ENCODE measurements at places on chromosomes 6 and 20. TPM values are rescaled to one million over a fixed set of nuclear protein-coding genes. Genes with fewer than 3 reads are reported as not detected.

Gene RNF114
- total RNA-seq, result 264 TPM

DNA sequence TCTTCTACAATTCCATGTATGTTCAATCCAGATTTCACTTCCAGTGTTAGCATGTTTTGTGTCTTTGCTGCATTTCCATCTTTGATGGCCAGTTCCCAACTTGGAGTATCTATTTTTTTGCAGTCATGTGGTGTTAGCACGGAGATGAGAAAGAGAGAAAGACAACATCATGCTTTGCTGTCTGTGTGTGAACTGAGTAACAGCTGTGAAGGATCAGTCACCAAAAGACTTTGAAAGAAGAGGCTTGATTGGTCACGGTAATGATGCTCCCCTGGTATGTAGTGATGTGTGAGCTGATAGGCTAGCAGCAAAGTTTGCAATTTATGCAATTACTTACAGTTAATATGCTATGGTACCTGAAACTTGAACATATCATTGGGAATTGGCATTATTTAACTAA lies 731.3 kb upstream of the NRSN1 start:
- H3K36me3 ChIP-seq, result no peaks in the 10 kb centered on the region
- DNase-seq, result no peak
- no peak overlapping the region for H3K27ac ChIP-seq
- no peaks in the 10 kb centered on the region for H3K27me3 ChIP-seq
- H3K4me1 ChIP-seq, result no peaks in the 10 kb centered on the region

Gene TFAP2D
- total RNA-seq, result not detected

GRCh38 chr6:61586934-61587537 lies 699.0 kb downstream of the KHDRBS2 start:
- no peak overlapping the region for H3K27ac ChIP-seq
- no peak overlapping the region for H3K4me3 ChIP-seq
- H3K4me1 ChIP-seq, result no peaks in the 10 kb centered on the region
- no peak for DNase-seq
- H3K36me3 ChIP-seq, result no peaks in the 10 kb centered on the region

Gene SULF2
- 46.7 TPM for total RNA-seq

Gene SERPINB1
- total RNA-seq, result 24.7 TPM

GRCh38 chr6:20811109-20811761 lies 277.0 kb downstream of the CDKAL1 start:
- DNase-seq, result no peak
- H3K27me3 ChIP-seq, result no peaks in the 10 kb centered on the region
- H3K27ac ChIP-seq, result no peak overlapping the region
- no peaks in the 10 kb centered on the region for H3K4me1 ChIP-seq

Gene ARMH2
- not detected for total RNA-seq

Gene PTPRT
- not detected for total RNA-seq

DNA sequence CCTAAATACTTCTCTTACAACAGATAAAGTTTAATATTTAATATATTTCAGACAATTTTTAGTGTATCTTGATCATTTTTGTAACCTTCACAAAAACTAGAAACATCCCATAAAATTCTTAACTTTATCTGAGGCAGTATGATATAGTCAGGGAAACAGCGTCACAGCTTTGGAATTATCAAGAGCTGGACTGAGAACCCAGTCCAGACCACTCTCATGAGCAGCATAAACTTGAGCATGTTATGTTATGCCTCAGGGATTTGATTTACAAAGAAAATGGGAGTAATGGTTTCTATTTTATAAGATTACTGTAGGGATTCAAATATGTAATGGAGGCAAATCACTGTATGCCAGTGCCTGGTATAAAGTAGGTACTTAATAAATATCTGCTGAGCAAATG lies 8.3 kb upstream of the MARCKS start:
- no peak overlapping the region for H3K27ac ChIP-seq
- H3K36me3 ChIP-seq, result no peaks in the 10 kb centered on the region
- no peaks in the 10 kb centered on the region for H3K27me3 ChIP-seq
- no peak for DNase-seq
- no peak overlapping the region for H3K4me3 ChIP-seq

DNA sequence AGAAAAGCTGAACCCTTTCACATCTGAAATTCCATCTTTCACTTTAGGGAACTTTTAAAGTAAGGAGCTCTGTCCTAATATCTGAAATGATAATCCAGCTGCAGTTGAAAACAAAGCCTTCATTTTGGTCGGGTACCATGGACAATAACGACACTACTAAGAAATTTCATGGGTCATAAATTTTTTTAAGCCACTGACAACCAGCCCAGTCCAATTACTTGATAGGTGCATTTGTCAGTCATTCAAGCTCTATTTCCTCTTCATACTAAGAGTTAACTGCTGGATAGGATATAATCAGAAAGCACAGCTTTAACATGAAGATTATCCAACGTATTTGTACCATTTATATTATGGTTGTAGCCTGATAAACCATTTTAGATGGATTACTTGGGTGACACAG lies 52.5 kb downstream of the MMUT start:
- no peak for DNase-seq
- no peaks in the 10 kb centered on the region for H3K36me3 ChIP-seq
- no peak overlapping the region for H3K27ac ChIP-seq
- H3K4me3 ChIP-seq, result no peak overlapping the region

- H3K36me3 ChIP-seq, result no peaks in the 10 kb centered on the region
- no peak for DNase-seq
- no peaks in the 10 kb centered on the region for H3K4me1 ChIP-seq
- H3K4me3 ChIP-seq, result no peak overlapping the region
- H3K27me3 ChIP-seq, result peaks cover 39% of the 10 kb centered on the region
- H3K27ac ChIP-seq, result no peak overlapping the region
Observed at GRCh38 chr20:57467742-57468141, 57.2 kb downstream of the CTCFL start.

Gene GNAS-AS1
- total RNA-seq, result 0.59 TPM

DNA sequence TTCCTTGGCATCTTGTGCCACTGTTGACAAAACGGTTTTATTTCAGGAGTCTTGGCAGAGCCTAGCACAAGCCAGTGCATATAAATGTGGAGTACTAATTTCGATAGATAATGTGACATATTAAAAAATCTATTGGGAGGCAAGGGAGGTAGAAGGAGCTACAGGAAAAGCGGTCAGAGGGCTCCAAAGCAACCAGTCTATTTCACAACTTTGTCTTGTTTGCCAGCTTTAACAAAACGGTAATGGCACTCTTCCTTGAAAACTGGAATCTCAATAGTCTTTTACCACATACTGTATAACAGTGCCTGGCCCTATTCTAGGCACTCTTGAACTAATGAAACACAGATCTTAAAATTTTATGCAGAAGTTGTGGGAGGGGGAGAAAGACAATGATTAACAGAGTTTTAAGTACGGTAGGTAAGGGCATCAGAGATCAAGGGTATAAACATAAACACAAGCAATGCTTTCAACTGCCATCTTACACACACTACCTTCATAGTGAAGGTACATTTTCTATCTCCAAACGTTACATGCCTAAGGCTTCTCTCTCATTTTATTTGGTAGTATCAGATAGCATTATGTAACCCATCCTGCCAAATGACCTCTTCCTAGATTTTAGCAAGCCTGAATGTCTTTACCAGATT lies 33.5 kb upstream of the SYNCRIP start:
- peaks cover 55% of the 10 kb centered on the region for H3K4me1 ChIP-seq
- H3K27ac ChIP-seq, result peak overlapping the region; percentile 68
- peak overlapping the region; percentile 82 for H3K4me3 ChIP-seq

Gene RPP40
- 16.7 TPM for total RNA-seq

GRCh38 chr20:24160563-24161281 lies 172.1 kb upstream of the GGTLC1 start:
- no peak overlapping the region for H3K4me3 ChIP-seq
- H3K27me3 ChIP-seq, result no peaks in the 10 kb centered on the region
- no peaks in the 10 kb centered on the region for H3K36me3 ChIP-seq
- no peaks in the 10 kb centered on the region for H3K4me1 ChIP-seq
- DNase-seq, result no peak

GRCh38 chr6:170446841-170447560 lies 106.1 kb downstream of the PSMB1 start:
- no peak for DNase-seq
- H3K27me3 ChIP-seq, result no peaks in the 10 kb centered on the region
- no peak overlapping the region for H3K27ac ChIP-seq
- H3K4me1 ChIP-seq, result no peaks in the 10 kb centered on the region
- H3K36me3 ChIP-seq, result no peaks in the 10 kb centered on the region

Gene MOCS1
- 75.0 TPM for total RNA-seq

DNA sequence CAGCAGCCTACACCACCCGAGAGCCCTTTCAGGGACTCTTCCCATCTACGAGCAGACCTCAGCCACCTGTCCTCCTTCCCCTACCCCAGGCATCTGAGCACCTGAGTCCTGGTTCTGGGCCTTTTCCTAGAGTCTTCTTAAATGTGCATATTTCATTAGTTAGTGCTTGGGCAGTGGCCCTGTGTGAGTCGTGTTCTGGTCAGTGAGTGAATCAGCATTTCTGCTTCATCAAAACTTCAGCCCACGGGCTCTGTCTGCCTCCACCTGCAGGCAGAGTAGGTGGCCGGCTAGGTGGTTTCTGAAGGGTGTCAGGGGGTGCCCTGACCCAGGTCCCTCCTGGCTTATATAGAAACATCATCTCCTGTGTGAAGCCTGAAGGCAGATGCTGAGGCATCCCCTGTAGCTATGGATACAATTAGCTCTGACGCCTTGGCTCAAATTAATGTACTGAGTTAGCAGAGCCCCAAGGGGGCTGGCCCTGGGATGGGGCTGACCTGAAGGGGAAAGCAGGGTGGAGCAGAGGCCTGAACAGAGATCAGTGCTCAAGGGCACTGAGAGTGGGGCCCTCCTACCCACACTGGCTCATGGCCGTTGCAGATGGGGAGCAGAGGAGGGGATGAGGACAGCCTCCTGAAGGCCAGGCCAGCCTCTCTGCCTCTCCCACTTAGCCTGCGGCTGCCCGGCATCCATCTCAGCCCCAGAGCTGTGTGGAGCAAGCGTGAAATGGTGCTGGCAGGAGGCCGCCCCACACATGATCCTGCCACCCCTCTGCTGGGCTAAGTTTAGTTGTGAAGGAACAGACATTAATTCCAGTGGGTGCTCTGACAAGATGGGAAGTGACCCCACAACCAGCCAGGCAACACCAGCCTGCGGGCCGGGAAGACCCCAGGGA lies 13.6 kb downstream of the IP6K3 start:
- no peak overlapping the region for H3K27ac ChIP-seq
- DNase-seq, result no peak
- no peaks in the 10 kb centered on the region for H3K4me1 ChIP-seq
- H3K4me3 ChIP-seq, result no peak overlapping the region
- no peaks in the 10 kb centered on the region for H3K36me3 ChIP-seq

- H3K36me3 ChIP-seq, result no peaks in the 10 kb centered on the region
- no peak overlapping the region for H3K27ac ChIP-seq
- H3K27me3 ChIP-seq, result no peaks in the 10 kb centered on the region
- H3K4me1 ChIP-seq, result peaks cover 53% of the 10 kb centered on the region
Observed at GRCh38 chr6:155187106-155187505, 76.7 kb upstream of the CLDN20 start.

- no peak overlapping the region for H3K4me3 ChIP-seq
- H3K36me3 ChIP-seq, result no peaks in the 10 kb centered on the region
- no peak overlapping the region for H3K27ac ChIP-seq
- no peaks in the 10 kb centered on the region for H3K27me3 ChIP-seq
- DNase-seq, result no peak
- no peaks in the 10 kb centered on the region for H3K4me1 ChIP-seq
Observed at GRCh38 chr6:109513571-109514071, 30.6 kb upstream of the ZBTB24 start.

GRCh38 chr20:43009532-43009931 lies 180.2 kb downstream of the PTPRT start:
- H3K27ac ChIP-seq, result no peak overlapping the region
- no peaks in the 10 kb centered on the region for H3K36me3 ChIP-seq
- H3K27me3 ChIP-seq, result no peaks in the 10 kb centered on the region

- no peaks in the 10 kb centered on the region for H3K27me3 ChIP-seq
- no peak for DNase-seq
- peak overlapping the region; percentile 45 for H3K27ac ChIP-seq
Observed at GRCh38 chr6:39961178-39961577, 26.9 kb upstream of the MOCS1 start.

DNA sequence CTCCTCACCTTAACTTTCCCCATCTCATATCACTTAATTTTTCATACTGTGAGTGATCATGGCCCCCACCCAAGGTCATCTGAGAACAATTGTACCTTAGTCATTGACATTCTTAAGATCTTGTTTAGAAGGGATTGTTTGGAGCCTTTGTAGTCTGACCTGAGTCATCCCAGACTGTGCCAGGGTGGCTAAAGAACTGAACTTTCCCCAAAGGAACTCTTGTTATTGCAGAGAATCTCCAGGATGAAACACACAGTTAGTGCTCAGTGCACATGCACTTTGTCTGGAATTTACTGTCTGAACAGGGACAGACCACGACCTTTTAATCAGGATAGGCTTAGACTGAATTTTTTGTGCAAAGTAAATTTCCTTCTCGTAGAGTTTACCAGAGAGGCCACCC lies 112.6 kb upstream of the CCN2 start:
- H3K36me3 ChIP-seq, result no peaks in the 10 kb centered on the region
- DNase-seq, result no peak
- no peak overlapping the region for H3K4me3 ChIP-seq
- no peak overlapping the region for H3K27ac ChIP-seq
- no peaks in the 10 kb centered on the region for H3K27me3 ChIP-seq

DNA sequence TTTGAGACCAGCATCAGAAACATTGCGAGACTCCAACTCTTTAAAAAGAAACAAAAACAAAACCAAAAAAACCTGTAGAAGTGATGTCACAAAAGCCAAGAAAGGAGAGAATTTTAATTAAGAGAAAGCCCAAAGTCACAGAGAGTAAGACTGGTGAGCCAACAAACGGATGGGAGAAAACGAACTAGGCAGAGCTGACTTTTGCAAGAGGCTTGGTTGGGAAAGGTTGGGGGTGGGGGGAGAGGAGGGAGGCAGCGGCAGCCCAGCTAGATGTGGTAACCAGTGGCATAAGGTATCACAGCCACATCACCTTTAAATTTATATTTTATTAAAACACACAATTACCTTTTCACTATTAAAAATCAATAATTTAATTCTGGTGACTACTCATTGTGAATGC lies 23.5 kb downstream of the NOL7 start:
- DNase-seq, result no peak
- H3K4me1 ChIP-seq, result no peaks in the 10 kb centered on the region
- no peaks in the 10 kb centered on the region for H3K27me3 ChIP-seq
- no peak overlapping the region for H3K27ac ChIP-seq
- H3K4me3 ChIP-seq, result no peak overlapping the region

- H3K27me3 ChIP-seq, result no peaks in the 10 kb centered on the region
- H3K4me1 ChIP-seq, result peaks cover 13% of the 10 kb centered on the region
- no peak overlapping the region for H3K27ac ChIP-seq
- H3K36me3 ChIP-seq, result no peaks in the 10 kb centered on the region
- no peak for DNase-seq
Observed at GRCh38 chr6:22903826-22904225, 334.5 kb downstream of the HDGFL1 start.

DNA sequence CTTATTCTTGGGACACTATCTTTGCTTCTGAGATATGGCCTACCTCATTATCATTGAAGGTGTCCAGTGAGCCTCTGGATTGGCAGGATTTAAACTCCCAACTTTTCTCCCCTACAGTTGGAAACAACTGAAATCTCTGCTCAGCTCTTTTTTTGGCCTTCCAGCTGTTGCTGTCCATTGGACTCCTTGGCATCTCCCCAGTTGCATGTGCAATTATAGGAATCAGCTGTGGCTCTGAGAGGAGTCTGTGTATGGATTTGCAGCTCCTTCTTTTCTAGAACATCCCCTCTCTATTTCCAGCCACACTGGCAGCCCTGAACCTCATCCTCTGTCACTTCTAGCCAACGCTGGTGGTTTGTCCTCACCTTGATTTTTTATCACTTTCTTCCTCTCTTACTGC lies 21.2 kb downstream of the RAB22A start:
- H3K27me3 ChIP-seq, result no peaks in the 10 kb centered on the region
- no peak for DNase-seq
- peaks cover 17% of the 10 kb centered on the region for H3K4me1 ChIP-seq
- no peak overlapping the region for H3K4me3 ChIP-seq

GRCh38 chr6:162679681-162680080 lies 47.9 kb downstream of the PRKN start:
- H3K27me3 ChIP-seq, result no peaks in the 10 kb centered on the region
- DNase-seq, result no peak
- H3K4me3 ChIP-seq, result no peak overlapping the region
- H3K27ac ChIP-seq, result no peak overlapping the region
